ENCODE measurements at places on chromosomes 6 and 20.

- DNase-seq: no peak
These were observed 252.8 kb downstream of the PHF3 start for GRCh38 chr6:63888416-63888815.

DNA sequence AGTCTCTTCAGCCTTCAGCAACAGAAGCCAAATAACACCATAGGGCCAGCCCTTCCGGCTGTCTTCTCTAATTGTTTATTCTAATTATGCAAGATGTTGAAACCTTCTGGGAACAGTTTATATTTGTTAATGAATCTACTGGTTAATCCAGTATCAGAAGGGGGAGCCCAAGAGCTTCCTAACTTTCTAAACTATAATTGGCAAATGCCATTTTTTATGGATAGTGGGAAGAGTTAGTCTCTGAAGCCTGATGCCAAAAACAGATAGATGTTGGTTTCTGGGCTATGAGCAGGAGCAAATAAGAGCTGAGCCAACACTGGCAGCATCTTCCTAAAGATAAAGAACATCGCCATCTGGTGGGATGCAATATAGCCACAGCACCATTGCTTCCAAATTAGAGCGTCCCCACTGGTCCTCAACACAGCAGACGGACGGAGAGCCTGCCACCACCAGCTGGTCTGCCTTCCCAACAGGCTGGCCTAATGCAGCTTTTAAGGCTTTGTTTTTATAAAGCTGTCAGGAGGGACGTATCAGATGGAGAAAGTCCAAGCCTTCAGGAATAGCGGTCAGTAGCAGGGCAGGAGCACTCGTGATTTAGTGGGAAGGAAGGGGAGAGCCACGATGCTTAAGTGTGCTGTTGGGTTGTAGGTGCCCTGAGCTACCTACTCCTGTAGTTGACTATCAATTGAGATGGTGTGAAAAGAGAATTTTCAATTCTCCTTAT, 118.8 kb downstream of the RALGAPA2 start:
- no peak for DNase-seq

- DNase-seq: no peak
These were observed 3.5 kb downstream of the GFRA4 start for GRCh38 chr20:3659492-3660261.

GRCh38 chr6:153027480-153027879, 25.0 kb upstream of the MTRF1L start:
- DNase-seq: no peak

DNA sequence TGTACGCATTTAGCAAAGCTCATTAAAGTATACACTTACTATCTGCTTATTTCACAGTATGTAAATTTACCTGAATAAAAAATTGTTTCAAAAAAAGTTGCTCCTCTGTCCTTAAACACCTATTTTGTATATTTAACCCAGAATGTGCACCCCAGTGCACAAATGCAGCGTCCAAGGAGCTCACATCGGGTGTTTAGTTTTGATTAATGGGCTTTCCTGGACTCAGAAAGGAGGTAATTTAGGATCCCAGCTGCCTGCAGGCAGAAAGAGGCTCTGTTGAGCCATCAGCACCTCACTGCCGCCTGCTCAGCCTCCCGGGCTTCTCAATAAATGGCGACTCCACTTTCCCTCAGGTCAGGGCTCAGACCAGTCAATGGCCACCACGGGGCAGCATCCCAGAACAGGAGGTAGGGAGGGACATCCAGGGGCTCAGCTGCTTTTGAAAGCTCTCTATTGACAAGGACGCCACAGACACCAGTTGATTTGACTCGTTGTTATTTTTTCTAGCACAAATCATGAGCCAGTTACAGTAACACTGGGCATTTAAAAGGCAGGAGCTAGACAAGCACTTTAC, 70.2 kb upstream of the TBC1D7 start:
- no peak for DNase-seq

DNA sequence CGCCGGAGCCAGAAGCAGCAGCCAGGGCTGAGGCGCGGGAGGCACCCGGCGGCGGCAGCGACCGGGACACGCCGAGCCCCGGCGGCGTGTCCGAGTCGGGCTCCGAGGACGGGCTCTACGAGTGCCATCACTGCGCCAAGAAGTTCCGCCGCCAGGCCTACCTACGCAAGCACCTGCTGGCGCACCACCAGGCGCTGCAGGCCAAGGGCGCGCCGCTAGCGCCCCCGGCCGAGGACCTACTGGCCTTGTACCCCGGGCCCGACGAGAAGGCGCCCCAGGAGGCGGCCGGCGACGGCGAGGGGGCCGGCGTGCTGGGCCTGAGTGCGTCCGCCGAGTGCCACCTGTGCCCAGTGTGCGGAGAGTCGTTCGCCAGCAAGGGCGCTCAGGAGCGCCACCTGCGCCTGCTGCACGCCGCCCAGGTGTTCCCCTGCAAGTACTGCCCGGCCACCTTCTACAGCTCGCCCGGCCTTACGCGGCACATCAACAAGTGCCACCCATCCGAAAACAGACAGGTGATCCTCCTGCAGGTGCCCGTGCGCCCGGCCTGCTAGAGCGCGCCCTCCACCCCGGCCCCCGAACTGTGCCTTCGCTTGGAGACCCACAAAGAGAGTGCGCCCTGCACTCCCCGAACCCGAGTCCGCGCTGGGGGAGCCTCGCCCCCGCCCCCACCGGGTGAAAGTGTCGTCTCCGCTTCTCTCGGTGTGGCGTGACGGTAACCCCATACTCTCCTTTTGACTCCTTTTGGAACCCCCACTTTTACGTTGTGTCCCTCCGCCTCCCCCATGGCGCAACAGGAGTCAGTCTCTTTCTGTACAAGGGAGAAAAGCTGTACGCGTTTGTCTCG, 1.6 kb downstream of the INSM1 start:
- DNase-seq: no peak

- no peak for DNase-seq
These were observed 14.7 kb downstream of the DNAAF9 start for GRCh38 chr20:3392756-3393155.

- no peak for DNase-seq
These were observed 192.4 kb downstream of the ZMYND8 start for GRCh38 chr20:47164140-47164539.

DNA sequence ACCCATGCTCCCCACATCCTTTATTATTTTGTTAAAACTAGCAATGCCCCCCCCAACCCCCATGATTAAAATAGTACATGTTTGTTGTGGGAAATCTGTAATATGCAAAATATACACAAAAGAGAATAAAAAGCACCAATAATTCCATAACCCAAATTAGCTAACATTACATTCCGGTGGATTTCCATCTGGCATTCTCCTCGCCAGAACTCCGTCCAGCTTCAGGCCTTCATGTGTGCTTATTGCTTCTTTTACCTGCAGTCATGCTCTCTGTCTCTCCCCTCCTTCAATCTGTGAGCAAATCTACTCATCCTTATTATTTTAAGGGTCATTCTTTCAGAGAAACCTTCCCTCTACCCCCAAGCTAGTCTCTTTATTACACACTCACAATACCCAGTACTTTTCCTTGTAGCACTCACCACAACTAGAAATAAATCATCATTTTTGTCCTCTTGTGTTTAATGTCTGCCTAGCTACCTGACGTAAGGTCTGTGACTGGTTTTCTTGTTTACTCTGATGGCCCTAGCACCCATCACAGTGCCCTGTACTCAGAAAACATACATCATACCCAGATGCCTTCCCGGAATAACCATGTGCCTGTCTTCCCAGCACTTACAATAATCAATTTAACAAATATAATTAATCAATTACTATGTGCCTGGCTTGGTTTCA, 25.6 kb upstream of the IER3 start:
- no peak for DNase-seq

DNA sequence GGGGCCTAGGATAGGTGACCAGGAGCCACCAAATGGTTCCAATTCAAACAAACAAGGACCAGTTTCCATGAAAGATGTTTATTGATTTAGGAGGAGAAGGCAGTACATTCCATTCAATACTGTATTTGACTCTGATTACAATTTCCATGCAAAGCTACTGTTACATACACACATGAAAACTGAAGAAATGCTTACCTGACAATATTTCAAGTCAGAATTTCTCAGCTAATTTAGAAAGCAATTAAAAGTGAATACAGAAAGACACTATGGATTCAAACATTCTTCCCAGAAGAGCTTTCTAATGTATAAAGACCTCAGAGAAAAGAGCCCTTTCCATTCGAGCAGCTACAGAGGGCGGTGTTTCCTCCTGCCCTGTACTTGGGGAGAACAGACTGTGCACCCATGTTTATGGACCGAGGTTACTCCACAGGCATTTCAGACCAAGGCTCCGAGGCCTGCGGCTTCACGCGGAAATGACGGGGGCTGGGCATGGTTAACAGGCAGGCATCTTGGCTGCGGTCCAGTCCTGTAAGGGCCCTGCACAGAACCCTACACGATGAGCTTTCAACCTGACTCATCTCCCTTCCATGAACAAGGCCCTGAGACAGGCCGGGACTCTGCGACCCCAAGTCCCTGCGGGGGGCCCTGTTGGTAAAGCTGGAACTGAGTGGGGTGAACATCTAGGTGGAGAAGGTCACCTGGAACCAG, 25.7 kb upstream of the TCFL5 start:
- no peak for DNase-seq

- no peak for DNase-seq
These were observed 32.1 kb downstream of the DAAM2 start for GRCh38 chr6:39824030-39824926.

DNA sequence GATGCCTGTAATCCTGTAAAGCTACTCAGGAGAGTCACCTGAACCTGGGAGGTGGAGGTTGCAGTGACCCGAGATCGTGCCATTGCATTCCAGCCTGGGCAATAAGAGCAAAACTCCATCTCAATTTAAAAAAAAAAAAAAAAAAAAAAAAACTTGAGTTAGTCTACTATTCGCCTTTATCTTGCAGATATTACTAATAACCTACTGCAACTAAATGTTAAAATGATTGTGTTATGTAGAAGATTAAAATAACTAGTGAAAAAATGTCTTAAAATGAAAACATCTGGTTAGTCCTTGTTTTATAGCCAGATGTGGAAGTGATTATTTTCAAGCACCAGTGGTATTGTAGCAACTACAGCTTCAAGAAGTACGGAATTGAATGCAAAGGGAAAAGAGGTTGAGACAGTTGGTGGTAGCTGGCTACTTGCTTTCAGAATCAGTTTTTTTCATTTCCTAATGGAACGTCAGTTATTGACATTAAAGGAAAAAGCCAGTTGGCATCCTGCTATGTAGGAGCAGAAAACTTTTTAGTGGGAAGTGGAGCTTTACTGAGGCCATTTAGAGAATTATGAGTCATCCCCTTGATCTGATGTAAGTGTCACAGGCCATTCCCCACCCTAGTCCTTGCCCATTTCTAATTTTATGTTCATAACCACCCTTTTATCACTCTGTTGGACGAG, 43.8 kb upstream of the DYNLRB1 start:
- DNase-seq: no peak

DNA sequence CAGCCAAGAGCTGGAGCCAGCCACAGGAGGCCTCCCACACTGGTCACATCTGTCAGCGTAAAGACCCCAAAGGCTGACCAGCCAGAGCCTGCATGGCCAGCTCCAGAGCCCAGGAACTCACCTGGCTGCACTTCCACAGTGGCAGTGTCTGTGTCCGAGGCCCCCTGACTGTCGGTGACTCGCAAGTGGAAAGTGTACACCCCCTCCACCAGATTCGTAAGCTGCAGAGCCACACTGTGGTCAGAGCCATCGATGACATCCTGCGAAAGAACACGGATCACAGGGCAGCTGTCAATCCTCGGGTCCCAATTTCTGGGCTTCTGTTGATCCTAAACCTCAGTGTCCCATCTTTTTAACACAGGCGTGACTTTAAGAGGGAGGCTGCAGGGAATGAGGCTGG, 69.3 kb downstream of the ALDH5A1 start:
- no peak for DNase-seq

- no peak for DNase-seq
These were observed 11.2 kb upstream of the UNC93A start for GRCh38 chr6:167279766-167280446.

DNA sequence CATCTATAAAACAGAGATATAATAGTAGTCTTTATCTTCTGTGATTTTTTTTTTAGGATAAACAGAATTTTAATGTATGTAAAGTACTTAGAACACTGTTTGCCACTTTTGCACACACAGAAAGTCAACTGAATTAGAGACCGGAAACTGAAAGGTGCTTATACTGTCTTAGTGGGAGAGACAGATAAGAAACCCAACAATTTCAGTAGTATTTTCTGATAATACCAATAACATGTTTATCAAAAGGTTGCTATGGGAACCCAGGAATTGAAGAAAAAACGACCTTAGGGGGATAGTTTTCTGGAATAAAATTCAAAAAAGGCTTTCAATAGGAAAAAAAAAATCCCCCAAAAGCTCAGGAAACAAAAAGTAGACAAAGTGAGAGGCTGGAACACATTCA, 138.6 kb downstream of the BCKDHB start:
- no peak for DNase-seq

- DNase-seq: no peak
These were observed 348.3 kb upstream of the POU3F2 start for GRCh38 chr6:98486057-98486456.

DNA sequence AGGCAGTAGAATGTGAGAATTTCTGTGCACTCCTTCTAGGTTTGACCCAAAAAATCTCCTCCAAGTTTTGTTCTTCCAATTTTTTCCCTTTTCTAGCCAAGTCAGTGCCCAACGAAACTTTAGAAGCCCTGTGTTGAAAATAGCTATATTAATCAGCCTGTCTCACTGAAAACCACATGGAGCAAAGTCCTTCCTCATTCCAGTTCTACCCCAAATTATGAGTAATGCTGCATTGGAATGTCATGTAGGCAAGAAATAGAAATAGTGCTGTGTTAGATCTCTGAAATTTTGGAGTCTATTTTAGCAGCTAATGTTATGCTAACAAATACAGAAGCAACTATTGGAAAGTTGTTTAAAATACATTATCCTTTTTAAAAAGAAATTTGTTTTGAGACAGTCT, 725.5 kb downstream of the TBC1D32 start:
- no peak for DNase-seq

- no peak for DNase-seq
These were observed 133.1 kb upstream of the PTPRT start for GRCh38 chr20:43322851-43323250.

DNA sequence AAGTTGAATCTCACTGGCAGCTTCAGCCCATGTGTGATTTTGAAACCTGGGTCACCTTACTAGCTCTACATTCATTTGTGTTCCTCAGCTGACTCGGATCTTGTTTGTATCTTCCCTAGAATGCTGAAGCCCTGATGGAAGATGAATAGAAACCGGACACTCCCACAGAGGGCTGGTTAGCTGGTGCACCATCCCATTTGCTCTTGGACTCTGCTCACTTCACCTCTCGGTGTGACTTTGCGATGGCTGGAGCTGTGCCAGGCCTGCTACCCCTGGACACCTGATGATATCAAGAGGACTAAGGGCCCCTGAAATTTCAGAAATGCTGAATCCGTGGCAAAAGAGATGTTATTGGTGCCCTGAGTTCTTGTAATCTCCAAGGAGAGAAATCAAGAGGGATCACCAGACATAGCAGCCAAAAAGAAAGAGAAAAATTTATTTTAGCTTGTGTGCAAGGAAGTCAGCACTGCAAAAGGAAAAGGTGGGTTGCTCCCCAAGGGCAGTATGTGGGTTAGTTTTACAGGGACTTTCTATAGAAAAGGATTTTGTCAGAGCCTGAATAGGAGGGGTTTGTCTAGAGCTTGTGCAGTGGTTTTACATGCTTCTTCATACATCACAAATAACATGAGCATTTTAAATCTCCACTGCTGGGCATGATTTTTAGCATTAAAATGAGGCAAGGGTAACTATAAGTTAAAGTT, 426.3 kb upstream of the NOX3 start:
- DNase-seq: no peak

- DNase-seq: no peak
These were observed 95.7 kb downstream of the FILIP1 start for GRCh38 chr6:75397656-75398465.

Measured in stimulated activated CD8-positive, alpha-beta memory T cell treated with anti-CD3 and anti-CD28 coated beads, Interleukin-7, amount 100 ng/mL, for 4 hours (primary cell).